ENCODE measurements at places on chromosomes 3 and 15.
A peak's percentile ranks its signal among the peaks of the same experiment; 100 is the strongest.

DNA sequence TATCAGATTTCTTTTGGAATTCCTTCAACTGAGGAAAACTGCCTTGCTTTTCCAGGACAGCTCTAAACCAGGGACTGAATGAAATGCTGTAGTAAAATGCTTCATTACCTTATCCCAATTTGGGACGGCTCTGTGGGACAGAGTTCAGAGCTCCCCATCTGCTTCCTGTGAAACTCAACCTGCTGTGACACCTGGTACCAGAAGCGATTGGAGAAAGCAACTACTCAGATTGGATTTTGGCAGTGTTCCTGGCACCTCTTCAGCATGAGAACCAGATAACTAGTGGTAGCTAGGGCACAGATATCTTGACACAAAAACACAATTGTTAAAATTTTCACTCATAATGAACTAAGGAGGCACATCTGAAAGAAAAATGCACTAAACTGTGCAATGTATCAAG, 539.1 kb downstream of the SI start:
- DNase-seq = no peak

- no peak for DNase-seq
These were observed 8.1 kb upstream of the SEMA3F start for GRCh38 chr3:50147016-50147415.

GRCh38 chr3:5186089-5186857, 1.2 kb upstream of the EDEM1 start:
- no peak for DNase-seq

GRCh38 chr3:142651711-142652110, 55.5 kb downstream of the PLS1 start:
- DNase-seq = no peak

DNA sequence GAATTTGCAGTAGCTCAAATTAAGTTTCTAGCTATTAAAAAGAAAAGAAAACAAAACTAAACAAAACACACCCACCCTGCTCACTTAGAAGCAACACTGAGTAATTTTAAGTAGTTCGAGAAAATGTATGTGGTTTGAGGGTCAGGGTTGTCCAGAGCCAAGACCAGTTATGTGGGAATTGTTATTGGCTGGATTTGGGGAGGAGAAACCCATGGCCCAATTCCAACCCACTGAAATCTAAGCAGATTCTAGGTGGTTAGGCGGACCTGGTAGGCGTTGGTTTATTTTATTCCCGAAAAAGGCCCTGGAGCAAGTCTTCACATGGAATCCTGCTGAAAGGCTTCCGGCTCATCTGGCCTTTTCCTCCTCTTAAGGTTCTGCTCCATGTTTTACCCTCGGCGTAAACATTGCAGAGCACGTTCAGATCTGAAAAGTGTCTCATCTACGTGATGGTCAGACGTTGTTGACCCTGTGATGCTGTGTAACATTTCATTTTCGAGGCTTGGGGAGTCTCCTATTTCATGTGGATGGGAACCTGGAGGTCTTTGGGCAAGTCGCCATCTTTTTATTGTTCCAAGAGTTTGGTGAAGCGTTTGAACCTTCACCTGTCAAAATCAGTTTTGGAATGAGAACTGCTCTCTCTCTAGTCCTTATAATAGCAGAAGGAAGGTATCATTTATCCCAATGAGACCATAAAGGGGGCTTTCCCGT, 64.0 kb downstream of the FLNB start:
- DNase-seq = no peak

DNA sequence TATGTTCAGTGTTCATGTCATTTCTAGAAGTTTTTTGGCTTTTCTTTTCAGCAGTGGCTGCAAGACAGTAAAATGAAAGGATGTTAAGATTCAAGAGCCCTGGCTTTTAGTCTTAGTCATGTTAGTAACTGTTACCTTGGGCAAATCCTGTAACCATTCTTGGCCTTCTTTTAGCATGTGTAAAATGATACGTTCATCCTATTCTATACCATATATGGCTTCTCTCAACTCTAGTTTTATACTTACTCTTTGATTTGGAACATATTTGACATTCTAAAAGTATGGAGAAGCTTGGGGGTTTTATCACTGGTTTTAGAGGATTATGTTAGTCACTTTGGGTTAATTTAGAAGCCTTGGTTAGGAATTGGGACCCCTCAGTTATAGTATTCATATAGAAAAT, 20.1 kb downstream of the GTF2E1 start:
- DNase-seq = no peak

GRCh38 chr3:194869482-194870169, 183.9 kb downstream of the FAM43A start:
- no peak for DNase-seq

DNA sequence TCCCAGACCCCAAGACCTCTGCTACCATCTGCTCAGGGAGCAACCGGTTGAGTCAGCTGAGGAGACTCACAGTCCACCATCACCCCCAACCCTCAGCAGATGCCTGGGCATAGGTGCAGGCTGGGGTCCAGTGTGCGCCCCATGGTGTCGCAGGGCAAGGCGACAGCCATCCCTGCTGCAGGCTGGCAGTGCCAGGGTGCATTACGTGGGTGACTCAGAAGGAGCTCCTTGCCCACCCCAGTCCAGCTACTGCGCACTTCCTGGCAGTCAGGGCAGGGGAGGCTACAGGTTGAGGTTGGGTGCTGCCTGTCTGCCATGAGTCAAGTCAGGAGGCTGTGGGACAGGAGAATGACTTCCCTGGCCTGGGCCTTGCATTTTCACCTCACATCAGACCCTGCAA, 33.5 kb downstream of the RASGRF1 start:
- DNase-seq = no peak

- no peak for DNase-seq
These were observed 21.1 kb upstream of the RHO start for GRCh38 chr3:129507181-129507831.

DNA sequence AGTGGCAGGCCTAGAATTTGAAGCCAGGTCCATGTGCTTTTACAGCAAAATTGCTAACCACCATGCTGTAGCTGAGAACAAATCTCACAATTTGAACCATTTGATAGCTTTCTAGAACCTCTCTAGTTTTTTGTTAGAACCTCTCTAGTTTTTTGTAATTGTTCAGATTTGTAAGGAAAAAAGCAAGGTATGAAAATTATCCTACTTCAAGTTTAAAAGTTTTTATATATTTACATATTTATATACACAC, 9.8 kb downstream of the GXYLT2 start:
- no peak for DNase-seq

DNA sequence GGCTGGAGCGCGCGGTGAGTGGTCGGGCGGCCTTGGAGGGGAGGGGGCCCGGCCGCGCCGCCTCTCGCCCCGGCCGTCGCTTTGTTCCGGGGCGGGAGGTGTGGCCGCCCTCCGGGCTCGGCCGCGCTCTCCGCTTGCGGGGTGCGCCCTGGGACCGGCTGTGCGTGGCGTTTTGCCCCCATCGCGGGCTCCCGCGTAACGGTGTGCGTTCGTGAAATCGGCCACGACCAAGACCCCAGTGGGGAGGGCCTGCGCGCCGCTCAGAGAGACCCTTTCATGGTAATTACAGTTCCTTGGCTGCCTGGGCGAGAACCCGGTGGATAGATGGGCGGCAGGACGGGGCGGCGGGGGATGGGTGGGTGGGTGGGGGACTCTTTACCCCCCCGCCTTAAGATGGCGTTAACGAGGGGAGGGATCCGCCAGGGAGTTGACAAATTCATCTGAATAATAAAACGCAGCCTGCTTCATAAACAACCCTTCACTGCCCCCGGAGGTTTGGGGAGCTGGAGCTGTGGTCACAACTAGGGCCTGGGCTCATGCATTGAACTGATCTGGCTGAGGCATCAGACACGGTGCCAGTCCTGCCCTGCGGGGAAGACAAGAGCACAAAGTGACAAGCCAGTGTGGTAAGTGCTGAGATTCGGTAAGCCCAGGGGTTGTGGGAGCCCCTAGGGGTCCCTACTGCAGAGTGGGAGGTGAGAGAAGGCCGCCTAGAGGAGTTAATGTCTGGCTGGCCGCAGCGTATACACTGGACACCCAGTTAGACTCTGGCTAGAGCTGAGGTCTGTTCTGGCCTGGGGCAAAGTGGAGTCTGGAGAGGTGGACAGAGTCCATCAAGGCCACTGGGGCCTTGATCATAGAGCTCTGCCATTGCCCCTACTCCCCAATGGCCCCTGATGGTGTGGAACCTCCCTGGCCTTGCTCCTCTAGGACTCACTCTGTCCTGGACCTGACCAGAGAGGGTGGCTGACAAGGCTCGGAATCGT, 668 bp downstream of the MRAS start:
- DNase-seq = no peak

DNA sequence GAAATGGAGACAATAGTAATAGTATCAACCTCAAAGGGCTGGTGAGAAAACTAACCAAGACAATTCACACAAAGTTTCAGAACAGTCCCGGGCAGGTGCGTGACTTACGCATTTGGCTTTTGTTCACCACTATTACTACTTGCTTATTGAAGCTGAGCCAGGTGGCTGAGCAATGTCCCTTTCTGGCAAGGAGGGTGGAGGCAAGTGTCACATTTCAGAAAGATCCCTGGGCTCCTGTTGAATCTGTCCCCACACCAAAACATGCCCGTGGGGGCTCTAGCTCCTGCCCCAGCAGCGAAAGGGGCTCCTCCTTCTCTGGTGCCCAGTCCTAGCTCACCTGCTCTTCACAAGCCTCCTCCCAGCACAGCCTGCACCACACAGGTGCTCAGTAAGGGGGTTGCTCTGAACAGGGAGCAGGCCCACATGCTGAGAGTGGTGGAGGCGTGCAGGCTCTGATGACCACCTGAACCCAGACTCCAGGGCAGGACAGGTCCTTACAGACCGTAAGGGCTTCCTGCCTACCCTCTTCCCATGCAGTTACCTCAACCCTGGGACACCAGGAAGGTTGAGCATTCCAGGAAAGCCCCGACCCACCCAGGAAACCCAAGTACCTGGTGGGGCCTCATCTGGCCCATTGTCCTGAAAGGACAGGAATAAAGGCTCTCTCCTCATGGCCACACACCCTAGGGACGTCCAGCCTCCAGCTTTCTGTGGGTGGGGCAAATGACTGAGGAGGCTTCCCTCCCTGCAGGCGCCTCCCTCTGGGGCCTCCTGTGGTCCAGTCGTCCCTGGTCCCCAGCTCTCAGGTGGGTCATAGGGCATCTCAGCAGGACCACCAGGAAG, 32.6 kb downstream of the SEMA7A start:
- no peak for DNase-seq

- no peak for DNase-seq
These were observed 171.7 kb upstream of the ATP11B start for GRCh38 chr3:182621435-182622240.

GRCh38 chr3:12734960-12735359, 24.1 kb downstream of the TMEM40 start:
- DNase-seq = no peak

DNA sequence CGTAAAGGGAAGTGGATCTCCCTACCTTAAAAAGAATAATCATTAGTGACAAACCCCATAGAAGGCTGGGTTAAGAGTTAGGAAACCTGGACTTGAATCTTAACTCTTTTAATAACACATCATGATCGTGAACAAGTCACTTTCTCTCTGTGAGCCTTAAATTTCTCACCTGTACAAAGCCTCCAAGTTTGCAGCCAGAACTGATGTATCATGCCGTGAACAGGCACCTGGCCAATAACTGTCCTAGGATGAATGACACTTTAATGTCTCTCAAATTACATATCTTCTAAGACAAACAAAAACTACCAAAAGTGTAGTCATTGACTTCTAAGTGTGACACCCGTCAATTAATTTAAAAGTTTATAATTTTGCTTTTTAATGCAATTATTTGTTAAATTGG, 3.9 kb downstream of the UPK1B start:
- no peak for DNase-seq

DNA sequence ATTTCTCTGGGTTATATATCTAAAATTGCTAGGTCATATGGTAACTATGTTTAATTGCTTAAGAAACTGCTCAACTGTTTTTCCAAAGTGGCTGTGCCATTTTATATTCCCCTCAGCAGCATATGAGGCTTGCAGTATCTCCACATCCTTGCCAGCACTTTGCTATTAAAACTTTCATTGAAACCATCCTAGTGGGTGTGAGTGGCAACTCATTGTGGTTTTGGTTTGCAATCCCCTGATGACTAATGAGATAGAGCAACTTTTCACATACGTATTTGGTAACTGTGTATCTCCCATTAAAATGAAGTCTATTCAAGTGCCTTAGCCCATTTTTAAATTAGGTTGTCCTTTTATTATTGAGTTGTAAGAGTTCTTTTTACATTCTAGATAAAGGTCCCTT, 17.3 kb downstream of the KPNA1 start:
- DNase-seq = no peak

DNA sequence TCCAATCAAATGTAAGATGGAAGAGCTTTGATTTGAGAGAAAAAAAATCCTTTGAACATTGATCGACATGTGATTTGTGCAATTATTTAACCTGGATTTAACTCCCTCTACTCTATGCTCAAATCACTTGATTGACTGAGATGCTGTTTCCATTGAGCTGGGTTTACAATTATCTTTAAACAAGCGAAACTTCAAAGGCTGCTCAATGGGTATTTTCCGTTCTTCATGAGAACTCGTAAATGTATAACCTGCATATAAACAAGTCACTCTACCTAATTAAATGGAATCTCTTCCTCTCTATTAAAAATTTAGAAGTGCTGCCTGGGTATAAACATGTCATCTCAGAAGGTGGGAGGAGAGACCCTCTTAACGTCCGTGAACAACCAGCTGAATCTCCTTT, 71.9 kb downstream of the ANXA2 start:
- DNase-seq = no peak

- DNase-seq = peak; percentile 6
These were observed 698 bp downstream of the IL1RAP start for GRCh38 chr3:190514413-190515153.

DNA sequence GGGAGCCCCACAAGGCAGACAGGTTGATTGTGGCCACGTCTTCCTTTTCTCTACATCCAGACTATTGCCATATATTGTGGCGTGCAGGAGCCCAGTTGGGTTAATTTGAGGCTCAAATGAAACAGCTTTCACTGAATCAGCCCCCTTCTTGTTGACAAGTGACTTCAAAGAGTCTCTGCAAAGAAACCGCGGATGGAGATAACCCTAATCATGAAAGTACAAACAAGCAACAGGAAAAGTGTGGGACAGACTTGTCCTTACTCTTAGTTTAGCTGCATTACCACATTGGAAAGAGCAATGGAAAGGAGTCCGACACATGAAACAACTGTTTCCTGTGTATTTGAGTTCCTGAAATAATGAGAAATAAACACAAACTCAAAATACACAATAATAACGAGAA, 3.3 kb downstream of the TMEM40 start:
- no peak for DNase-seq

DNA sequence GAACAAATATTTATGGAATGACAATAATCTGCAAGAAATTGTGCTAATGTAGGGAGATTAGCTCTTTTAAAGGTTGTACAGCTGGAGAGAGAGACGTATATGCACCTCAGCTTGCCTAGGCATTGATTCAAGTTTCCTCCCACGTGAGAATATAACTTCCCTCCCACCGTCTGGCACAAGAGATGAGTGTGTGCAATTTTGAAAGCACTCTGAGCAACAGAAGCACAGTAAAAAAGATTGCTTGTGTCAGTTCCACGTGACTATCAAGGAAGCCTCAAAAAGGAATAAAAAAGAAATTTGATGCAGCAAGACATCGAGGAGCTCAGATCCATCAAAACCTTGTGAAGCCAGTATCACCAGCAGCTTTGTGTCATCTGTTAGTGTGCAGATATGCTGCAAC, 435.3 kb downstream of the TUSC7 start:
- no peak for DNase-seq

- DNase-seq = no peak
These were observed 154.4 kb downstream of the TUSC7 start for GRCh38 chr3:116863822-116864589.
